Kasumi-1 (cell line): ENCODE measurements at places on chromosomes 11 and 22.
A peak's percentile ranks its signal among the peaks of the same experiment; 100 is the strongest.

- DNase-seq: no peak
Measured at GRCh38 chr11:24885580-24886173, 388.8 kb downstream of the LUZP2 start.

GRCh38 chr22:22753526-22754267 lies 109.3 kb downstream of the GGTLC2 start:
- DNase-seq: peak; percentile 73

DNA sequence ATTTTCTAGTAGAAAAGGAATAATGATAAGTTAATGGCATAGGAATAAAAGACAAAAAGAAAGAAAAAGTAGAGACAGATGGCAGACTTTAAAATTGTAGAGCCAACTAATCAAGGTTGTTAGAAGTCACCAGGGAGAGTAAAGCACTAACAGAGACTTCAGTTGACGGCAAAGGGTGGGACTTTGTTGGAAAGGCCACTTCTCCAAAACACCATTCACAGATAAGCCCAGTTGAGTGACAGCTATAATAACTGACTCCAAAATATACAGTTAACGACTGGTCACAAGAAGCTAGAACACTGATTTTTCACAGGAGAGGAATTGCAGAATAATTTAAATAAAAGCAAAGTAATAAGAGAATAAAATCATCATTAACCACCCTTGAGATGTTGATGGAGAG lies 16.0 kb upstream of the SOX6 start:
- no peak for DNase-seq

DNA sequence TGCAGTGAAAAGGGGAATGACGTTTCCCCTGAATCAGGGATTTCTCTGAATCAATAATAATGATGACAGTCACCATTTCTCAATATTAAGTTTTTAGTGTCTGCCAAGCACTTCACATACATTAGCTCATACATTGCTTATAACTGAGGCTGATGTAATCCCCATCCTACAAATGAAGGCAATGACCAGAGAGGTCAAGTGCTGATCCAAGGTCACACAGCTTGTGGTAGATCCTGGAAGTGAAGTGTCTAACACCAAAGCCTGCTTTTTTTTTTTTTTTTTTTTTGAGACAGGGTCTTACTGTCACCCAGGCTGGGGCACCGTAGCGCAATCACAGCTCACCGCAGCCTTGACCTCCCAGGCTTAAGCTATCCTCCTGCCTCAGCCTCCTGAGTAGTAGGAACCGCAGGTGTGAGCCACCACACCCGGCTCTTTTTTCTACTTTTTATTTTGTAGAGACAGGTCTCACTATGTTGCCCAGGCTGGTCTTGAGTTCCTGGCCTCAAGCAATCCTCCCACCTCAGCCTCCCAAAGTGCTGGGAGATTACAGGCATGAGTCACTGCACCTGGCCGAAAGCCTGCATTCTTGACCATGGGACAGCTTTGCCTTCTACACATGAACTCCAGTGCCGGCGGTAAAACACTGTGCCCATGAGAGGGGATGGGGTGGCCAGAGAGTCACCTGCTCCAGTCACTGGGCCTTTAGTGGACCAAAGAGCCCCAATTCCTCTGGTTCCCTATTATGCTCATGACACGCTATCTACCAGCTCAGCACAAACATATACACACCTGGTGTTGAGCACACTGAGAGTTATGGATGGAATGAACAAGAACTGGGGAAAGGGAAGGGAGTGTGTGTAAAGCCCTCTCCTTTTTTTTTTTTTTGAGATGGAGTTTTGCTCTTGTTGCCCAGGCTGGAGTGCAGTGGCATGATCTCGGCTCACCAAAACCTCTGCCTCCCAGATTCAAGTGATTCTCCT lies 17.4 kb downstream of the ARHGAP1 start:
- no peak for DNase-seq

GRCh38 chr11:105179542-105180278 lies 40.1 kb upstream of the CARD18 start:
- DNase-seq: no peak

DNA sequence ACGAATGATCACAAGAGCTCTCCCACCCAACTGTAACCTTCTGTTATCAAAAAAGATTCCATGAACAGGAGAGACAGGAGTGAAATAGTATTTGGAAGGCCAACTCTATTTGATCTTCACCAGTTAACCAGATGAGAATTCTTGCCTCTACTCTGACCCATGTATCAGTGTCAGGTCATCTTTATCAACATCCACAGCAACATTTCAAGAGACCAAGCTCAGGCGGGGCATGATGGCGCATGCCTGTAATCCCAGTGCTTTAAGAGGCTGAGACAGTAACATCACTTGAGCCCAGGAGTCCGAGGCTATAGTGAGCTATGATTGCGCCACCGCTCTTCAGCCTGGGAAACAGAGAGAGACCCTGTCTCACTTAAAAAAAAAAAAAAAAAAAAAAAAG lies 62.3 kb downstream of the GAB2 start:
- no peak for DNase-seq

DNA sequence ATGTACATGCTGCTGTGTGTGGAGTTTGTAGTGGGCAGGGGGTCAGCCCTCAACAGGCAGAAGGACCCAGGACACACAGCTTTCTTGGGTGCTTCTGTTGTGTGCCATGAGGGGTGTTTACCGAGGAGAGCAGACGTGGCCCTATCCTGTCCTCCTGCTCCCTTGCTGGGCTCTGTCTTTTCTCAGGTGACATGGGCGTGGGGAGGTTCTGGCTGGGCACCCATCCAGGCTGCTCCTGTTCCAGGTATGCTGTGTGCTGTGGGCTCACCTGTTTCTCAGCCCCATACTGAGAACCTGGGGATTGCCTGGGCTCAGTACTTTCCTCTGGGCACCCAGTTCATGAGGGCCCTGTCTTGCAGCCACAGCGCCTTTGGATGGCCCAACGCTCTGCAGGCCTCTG lies 23.3 kb downstream of the MICALL1 start:
- DNase-seq: no peak

- DNase-seq: no peak
Measured at GRCh38 chr11:17992916-17993315, 19.9 kb downstream of the SERGEF start.

DNA sequence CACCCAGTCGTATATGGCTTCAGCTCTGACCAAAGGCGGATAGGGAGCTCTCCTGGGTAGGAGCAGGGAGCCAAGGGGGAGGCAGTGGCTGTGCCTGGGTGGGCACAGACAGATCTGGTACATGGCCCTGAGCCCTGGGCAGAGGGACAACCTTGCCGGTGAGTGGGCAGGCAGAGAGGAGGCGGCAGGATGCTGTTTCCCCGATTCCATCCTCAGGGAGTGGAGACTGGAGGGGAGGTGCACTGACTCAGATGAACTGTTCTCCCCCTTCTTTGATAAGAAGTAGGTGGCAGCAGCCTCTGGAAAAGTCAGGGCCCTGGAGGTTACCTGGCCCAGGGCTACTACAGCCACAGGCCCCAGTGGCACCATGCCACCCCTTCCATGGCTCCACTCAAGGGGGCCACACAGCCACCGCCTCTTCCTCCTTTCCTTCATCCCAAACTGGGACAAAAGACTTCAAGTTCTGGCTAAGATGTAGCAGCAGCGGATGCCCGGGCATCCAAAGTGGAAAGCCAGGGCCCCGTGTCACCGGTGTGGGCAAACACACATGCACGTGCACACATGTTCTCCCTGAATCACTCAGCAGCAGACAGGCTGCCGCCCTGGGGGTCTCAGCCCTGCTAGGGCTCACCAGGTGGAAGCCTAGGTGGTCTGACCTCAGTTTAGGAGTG lies 13.4 kb downstream of the CXCR5 start:
- DNase-seq: no peak

DNA sequence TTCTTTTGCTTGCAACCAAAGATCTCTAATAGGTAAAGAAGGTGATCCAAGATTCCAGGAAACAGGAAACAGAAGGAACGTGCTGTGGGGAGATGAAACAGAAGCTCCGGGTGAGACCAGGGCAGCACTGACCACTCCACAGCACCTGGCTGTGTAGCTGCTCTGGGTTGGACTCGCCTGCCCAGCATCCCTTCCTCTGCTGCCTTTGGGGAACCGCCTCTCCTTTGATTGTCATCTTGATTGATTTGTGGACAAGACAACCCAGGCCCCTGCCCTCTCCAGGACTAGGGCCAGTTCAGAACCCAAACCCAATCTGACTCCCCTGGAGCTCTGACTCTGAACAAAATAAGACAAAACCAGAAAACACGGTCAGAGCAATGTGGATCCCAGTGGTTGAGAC lies 14.7 kb upstream of the APOBEC3A start:
- DNase-seq: no peak

GRCh38 chr22:29722151-29722550 lies 2.3 kb downstream of the CABP7 start:
- DNase-seq: no peak

DNA sequence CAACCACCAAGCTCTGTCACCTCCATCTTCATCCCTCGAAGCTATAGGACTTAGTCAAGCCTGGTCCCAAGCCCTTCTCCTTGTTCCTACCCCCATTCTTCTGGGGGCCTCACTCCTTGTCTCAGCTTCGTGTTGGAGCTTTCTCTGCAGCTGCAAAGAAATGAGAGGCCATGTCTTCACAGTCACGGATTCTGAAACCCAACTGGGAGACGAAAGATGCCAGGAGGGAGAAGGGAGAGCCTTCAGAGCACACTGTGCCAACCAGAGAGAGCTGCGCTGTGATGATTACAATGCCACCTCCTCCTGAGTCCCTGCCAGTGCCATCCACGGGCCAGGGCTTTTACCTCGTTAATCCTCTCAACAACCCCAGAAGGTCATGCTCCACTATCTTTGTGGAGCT lies 469.3 kb downstream of the TBC1D22A start:
- DNase-seq: no peak

DNA sequence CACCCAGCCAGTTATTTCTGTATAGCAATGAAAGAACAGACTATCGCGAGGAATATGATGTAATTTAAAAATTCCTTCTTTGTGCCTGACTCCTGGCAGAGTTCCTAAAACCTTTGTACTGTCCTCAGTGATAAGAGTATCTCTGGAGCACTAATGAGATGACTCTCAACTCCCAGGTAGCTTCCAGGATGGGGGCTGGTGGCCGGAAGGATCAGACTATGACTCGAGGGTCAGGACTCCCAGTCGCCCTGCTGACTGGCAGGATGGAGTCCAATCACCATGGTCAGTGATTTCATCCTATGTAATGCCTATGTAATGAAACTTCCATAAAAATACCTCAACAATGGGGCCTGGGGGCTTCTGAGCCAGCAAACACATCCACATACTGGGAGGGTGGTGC lies 135.1 kb downstream of the SHANK2 start:
- DNase-seq: no peak

DNA sequence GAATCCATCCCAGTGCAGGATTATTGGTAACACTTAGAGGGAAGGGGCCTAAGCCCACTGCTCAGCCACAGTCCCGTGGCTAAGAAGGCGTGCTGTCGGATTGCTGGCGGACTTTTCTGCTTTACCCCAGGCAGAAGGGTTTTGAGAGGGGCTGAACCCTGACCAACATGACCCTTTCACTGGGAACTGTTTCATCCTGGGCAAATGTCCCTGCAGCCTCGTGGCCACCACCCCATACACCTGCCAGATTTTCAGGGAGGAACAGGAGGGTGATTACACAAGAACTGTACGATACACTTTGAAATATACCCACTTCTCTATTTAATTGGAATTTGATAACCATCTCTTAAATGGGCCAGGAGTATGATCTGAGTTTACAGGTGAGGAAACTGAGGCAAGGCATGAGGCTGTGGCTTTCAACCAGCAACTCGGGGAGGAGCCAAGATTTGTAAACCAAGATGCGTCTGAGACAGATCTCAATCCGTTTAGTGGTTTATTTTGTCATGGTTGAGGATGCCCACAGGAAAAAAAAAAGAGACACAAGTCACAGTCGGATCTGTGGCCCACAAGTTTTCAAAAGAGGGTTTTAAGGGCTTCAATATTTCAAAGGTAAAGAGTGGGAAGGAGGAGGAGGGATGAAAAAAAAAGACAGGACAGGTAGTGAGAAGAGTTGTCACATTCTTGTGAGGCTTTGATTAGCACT lies 6.1 kb upstream of the APOL3 start:
- DNase-seq: no peak

DNA sequence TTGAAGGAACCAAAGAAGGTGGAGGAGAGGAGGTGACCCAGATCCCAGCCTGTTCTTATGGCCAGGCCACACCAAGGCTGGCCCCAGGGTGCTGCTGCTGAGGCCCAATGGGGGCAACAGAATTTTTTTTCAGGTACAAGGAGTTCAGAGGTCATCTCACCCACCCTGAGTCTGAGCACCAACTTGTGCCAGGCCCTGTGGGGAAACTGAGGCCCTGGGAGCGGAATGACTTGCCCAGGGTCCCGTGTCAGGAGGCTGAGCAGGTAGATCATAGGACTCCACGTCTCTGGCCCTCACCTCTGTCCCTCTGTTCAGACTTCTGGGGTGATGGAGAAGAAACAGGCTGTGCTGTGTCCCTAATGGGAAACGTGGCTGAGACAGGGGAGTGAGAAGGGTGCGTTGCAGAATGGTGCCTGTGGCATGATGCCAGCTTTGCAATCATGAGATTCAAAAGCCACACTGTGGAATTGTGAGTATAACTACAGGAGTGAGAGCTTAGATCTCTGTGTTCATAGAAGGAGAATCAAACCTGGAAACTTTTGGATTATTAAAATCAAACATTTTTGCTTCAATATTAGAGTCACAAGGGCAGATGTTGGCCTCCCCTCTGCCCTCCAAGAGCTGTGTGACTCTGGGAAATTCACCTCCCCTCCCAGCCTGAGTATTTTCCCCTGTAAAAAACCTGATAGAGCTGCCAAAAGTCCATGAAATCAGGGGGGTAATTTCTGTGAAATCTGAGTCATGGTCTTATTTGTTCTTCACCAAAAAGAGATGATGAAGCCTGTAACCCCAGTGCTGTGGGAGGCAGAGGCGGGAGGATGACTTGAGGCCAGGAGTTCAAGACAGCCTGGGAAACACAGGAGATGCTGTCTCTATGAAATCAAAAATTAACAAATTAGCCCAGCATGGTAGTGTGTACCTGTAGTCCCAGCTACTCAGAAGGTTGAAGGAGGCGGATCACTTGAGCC lies 874 bp downstream of the APOL1 start:
- DNase-seq: no peak

GRCh38 chr11:72069787-72070251 lies 10.5 kb downstream of the NUMA1 start:
- no peak for DNase-seq

- DNase-seq: no peak
Measured at GRCh38 chr22:49420651-49421050, 407.0 kb downstream of the BRD1 start.
